Activated T-helper 2 cell treated with anti-CD3 and anti-CD28 coated beads, Interferon-gamma antibody, Interleukin-2, Interleukin-4, amounts not matched to agents 10 μg/mL and 5 μg/mL and 100 μg/mL, durations not matched to agents 14 hours and 24 hours and 36 hours (primary cell): ENCODE measurements at places on chromosomes 7 and 10. TPM values are rescaled to one million over a fixed set of nuclear protein-coding genes. Genes with fewer than 3 reads are reported as not detected.

GRCh38 chr10:17029581-17030271 lies 99.9 kb downstream of the CUBN start:
- DNase-seq, result peak; percentile 66

DNA sequence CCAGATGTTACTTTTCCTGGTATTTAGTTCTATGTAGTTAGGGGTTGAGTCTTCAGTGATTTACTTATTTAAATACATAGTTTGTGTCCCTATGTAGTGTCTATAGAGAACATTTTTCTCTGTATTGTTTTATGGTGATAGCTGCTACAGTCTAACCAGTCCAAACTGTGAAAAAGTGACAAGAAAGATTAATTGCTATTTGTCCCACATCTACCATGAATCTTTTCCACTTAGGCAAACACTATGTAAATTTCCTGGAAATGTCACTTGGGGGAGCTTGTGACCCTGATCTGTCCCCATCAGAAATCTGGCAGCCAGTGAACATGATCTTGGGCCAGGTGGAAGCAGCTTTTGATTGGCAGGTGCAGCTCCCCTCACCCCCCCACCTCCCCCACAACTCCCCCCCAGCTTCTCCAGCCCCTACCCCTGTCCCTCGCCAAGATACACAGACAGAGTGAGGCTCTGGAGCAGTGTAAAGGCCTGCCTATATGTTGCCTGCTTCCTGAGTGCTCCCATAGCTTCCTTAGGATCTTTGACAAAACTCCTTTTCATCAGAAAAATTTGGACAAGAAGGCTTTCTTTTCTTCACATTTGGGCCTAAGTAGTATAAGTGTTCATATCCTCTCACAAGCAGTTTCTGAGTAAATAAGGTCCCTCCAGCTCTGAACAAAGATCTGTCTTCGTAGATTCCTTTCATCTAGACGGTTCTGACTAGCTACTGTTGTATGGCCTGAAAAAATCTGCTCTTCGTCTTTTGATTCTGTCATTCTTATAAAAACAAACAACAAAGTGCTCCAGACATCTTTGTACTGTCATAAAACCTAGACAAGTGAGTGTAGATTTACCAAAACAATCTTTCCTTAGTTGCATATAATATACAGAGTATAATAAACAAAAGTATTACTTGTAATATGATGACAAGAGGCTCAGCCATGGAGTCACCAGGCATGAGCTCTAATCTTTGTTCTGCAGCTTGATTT lies 31.5 kb upstream of the SLC13A1 start:
- DNase-seq, result no peak

ICA1 gene
- 3.9 and 4.8 TPM in 2 replicates for total RNA-seq

CDC123 gene
- total RNA-seq, result 153 and 156 TPM in 2 replicates

DNA sequence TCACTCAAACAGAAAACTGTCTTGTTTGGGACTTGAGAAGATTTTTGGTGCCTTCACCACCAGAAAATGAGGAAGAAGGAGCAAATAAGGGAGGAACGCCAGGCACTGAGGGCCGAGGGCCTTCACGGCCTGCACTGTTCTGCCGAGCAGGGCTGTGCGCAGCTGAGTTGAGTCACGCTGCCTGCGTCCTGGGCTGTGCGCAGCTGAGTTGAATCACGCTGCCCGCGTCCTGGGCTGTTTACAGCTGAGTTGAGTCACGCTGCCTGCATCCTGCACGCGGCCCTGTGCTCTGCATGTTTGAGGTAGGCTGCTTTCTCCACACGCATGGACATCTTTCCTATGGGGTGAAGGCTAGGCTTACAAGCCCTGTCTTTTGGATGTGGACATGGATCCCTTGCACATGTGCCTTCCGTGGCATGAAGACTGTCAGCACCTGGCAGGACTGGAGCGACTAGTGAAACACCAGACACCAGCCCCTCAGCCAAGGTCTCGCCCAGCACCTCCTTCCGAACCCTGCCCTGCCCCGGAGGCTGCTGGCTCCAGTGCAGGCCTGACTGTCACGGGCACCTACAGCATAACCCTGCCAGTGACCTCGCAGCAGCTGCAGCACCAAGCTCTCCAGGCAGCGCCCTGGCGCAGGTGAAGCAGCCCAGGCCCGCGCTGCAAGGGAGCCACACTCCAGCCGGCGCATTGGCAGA lies 96.7 kb downstream of the HTR5A start:
- DNase-seq, result no peak

GRCh38 chr7:71486856-71487628 lies 355.1 kb downstream of the GALNT17 start:
- DNase-seq, result no peak
